ENCODE measurements at places on chromosomes 11 and 22.

DNA sequence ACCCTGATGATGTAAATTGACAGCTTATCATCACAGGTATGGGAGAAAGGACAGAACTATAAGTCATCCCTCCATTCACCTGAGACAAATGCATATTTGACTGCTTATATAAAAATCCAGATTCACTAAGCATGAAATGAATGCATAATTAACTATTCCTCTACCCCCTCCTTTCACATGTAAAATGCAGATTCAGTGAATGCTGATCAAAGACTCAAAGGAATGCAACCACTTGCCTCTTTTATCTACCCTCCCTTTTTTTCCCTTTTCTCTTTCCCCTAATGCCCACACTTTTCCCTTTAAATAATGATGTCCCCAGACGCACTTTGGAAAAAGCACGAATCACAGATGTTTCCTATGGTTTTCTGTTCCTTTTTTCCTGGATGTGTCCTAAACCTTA, 4.5 kb upstream of the PLAAT4 start:
- no peak for DNase-seq

DNA sequence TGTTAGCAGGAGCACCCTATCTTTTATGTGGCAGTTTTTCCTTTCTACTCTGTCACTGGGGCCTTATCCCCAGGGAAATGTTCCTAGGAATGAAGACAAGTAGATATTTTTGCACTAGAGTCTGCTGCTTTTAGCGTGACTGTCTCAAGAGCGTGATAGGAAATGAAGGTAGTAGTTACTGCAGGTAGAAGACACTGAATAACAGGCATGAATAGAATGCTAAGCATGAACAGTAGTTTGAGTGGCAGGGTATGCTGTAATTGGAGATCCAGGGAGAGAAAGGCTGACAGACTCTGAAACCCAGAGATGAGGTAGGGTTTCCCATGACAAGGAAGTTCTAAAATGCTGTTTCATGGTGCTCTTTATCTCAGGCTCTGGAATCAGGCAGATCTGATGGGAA, 475.1 kb downstream of the NELL1 start:
- DNase-seq = no peak

GRCh38 chr11:77223797-77224196, 77.7 kb downstream of the GDPD4 start:
- no peak for DNase-seq

DNA sequence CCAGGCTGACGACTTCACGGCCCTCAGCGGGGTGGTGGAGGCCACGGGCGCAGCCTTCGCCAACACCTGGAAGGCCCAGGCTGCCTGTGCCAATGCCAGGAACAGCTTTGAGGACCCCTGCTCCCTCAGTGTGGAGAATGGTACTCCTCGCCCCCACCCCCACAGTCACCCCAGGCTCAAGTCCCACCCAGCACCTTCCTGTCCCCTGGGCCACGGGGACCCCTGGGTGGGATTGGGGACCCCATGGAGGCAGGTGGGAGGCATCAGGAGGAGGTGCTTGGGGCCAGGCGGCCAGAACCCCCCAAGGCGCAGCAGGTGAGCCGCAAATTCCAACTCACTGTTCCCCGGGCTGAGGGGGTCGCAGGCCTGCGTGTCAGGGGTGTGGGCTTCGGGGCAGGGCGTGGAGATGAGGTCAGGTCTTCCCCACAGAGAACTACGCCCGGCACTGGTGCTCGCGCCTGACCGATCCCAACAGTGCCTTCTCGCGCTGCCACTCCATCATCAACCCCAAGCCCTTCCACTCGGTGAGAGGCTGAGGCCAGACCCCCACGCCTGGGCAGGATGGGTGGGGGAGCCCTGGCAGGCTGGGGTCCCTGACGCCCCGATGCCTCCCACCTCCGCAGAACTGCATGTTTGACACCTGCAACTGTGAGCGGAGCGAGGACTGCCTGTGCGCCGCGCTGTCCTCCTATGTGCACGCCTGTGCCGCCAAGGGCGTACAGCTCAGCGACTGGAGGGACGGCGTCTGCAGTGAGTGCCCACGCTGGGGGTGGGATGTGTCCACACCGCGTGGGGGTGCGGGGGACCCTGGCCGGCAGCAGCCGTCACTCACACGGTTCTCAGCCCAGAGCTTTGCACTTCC, 9.4 kb downstream of the MUC5B start:
- DNase-seq = no peak

GRCh38 chr11:63480039-63480438, 10.9 kb downstream of the PLAAT5 start:
- DNase-seq = no peak

DNA sequence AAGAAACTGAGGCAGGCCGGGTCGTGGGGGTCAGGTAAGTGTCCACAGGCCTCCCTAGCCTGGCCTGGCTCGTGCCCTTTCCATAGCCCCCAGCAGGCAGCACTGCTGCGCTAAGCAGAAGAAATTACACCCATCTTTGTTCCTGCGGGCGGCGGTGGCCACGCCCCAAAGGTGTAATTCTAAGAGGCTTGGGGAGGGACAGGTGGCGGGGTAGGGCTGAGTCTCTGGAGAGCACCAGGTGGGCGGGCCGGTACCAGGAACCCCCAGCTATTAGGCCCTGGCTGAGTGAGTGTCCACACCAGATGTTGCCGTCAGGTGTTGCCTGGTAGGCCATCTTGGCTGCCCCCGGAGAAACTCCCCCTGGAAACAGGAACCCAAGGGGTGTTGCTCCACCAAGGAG, 12.3 kb upstream of the ARAP1 start:
- no peak for DNase-seq

GRCh38 chr22:30402028-30402765, 5.4 kb downstream of the SEC14L2 start:
- no peak for DNase-seq

GRCh38 chr11:35102267-35102666, 36.7 kb upstream of the CD44 start:
- DNase-seq = no peak

GRCh38 chr11:61793083-61793828, 545 bp downstream of the FEN1 start:
- DNase-seq = peak; percentile 15

GRCh38 chr22:38623351-38623750, 32.8 kb downstream of the FAM227A start:
- DNase-seq = no peak

- DNase-seq = no peak
Observed at GRCh38 chr11:110606415-110606814, 105.8 kb downstream of the ARHGAP20 start.

DNA sequence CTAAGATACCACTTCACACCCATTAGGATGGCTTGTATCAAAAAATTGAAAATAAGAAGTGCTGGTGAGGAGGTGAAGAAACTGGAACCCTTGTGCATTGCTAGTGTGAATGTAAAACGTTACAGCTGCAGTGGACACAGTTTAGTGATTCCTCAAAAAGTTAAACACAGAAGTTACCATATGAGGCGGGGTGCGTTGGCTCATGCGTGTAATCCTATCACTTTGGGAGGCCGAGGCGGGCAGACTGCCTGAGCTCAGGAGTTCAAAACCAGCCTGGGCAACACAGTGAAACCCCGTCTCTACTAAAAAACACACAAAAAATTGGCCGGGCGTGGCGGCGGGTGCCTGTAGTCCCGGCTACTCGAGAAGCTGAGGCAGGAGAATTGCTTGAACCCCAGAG, 43.5 kb downstream of the SGSM3 start:
- DNase-seq = no peak

GRCh38 chr11:30717009-30717408, 130.9 kb upstream of the MPPED2 start:
- DNase-seq = no peak

DNA sequence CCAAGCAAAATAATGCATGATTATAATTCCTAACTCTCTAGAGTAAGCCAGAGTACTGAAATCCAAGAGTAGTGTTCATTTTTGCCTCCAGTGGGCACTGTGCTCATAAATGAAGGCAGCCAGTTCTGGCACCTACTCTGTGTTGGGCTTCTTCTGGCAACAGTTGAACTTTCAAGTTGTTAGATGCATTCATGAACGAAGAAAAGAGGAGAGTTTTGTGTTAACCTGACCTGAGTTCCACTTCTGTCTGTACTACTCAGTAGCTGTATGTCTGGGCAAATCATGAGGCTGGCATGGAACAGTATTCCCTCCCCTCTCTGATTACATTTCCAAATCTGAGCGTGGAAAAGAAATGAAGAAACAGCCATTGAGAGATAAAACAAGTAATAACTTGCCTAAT, 20.3 kb upstream of the TENM4 start:
- no peak for DNase-seq

DNA sequence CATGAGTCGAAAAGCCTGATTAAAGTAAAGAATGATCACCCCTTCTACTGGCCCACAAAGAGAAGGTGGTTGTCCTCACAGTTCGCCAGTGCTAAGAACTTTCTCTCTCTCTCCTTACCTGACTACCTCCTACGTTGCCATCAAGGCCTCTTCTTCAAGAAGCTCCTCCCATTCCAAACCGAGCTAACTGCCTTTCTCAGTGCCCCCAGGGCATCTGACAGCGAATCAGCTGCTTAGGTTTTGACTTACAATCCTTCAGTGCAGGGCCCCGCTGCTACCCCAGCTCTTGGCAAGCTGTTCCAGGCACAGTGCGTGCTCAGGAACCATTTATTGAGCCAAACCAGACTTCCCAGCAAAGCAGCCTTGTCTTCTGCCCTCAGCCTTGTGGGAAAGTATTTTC, 5.8 kb downstream of the VSTM5 start:
- DNase-seq = no peak

GRCh38 chr11:44005063-44005701, 42.6 kb upstream of the ACCSL start:
- no peak for DNase-seq

- DNase-seq = peak; percentile 24
Observed at GRCh38 chr11:73252577-73253191, 19.5 kb upstream of the P2RY6 start.

GRCh38 chr11:124961972-124962609, 8.1 kb downstream of the CCDC15 start:
- DNase-seq = peak; percentile 73

GRCh38 chr11:116033931-116034553, 529.8 kb upstream of the CADM1 start:
- DNase-seq = no peak

DNA sequence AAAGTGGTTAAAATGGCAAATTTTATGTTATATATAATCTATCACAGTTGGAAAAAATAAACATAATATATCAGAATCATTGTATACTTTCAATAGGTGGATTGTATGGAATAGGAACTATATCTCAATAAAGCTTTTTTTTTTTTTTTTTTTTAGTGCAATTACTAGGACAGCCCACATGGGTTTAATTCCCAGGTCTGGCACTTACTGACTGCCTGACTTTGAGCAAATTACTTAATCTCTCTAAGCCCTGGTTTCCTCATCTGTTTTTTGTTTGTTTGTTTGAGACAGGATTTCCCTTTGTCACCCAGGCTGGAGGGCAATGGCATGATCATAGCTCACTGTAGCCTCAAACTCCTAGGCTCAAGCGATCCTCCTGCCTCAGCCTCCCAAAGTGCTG, 26.1 kb upstream of the BAIAP2L2 start:
- no peak for DNase-seq

DNA sequence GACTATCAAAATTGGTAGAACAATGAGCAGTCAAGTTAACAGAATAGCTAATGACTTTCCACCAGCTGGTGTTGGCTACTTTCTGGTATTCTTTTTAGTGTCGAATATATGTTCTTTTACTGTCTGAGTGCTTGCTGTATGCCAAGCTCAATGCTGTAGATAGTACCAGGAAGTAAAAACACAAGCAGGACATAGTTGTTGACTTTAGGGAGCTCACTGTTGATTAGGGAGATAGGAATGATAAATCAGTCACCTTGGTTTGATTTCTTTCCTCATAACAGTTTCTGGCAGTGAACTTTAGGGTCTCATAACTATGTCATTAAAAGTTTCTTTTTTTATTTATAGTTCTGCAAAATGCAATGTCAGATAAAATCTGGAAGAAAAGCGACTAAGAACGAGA, 9.0 kb downstream of the HMGXB4 start:
- no peak for DNase-seq

DNA sequence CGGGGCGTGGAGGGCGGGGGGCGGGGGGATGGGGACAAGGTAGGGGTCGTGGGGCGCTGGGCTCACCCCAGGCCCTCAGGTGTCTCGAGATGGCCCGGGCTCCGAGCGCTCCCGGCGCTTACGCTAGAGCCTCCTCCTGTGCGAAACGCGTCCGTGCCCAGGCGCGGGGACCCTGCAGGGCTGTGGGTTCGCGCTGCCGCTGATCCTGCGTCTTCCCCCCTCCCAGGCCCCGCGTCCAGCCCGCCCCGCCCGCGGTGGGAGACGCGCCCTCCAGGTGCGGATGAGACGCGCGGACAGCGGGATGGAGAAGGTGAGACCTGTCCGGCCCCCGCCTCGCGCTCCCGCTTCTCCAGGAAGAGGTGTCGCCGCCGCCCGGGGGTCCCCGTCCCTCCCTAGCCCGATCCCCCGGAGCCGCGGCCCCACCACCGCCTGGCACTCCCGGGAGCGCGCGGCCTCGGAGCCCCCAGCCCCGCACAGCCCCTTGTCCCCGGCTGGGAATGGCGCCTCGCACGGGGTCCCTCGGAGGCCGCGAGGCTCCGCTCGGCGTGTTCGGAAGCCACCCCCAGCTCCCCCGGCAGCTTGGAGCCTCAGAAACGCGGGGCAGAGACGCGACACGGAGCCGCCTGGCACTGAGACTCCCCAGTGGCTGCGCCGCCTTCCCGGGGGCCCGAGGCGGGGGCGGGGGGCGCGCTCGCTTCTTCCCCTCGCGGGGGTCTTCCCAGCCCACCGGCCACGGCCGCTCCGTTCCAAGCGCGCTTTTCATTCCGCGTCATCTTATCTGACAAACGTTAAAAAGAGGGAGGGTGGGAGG, 27.6 kb upstream of the TOLLIP start:
- DNase-seq = no peak

DNA sequence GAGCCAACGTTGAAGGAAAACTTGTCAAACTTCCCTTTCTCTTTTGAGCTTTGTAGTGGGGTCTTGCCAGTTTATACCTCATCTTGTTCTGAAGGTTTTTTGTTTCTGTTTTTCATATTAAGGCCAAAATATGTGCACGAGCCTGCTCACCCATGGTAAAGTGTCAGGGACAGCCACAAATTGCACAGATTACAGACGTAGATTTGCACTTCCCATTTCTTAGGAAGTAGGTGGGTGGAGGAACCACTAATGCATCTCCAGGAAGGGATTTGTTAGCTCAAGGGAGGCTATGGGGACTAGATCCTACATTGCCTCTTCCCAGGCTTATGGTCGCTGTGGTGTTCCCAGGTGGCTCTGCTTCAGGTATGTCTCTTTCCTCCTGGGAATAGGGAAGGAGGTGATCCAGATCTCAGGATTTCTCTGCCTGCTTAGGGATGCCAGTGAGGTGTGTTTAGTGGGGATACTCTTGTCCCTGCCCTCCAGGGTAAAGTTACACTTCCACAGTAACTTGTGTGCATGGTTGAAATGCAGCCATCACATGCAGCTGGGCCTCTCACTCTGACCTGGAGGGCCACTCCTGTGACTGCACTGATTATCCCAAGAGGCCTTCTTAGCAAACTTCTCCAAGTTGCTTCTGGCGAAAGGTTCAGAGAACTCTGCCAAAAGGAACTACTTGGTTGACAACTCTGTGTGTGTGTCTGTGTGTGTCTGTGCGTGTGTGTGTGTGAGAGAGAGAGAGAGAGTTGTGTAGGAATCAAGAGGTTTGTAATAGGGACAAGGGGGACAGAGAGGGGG, 9.8 kb downstream of the PPFIBP2 start:
- DNase-seq = no peak
